M059J (cell line): ENCODE measurements at places on chromosomes 3 and 15. TPM values are rescaled to one million over a fixed set of nuclear protein-coding genes. Genes with fewer than 3 reads are reported as not detected.

- DNase-seq = peak; percentile 96
These were observed 1.1 kb upstream of the ECT2 start for GRCh38 chr3:172749230-172749965.

- no peak for DNase-seq
These were observed 163.4 kb upstream of the NR2E3 start for GRCh38 chr15:71646767-71647486.

DNA sequence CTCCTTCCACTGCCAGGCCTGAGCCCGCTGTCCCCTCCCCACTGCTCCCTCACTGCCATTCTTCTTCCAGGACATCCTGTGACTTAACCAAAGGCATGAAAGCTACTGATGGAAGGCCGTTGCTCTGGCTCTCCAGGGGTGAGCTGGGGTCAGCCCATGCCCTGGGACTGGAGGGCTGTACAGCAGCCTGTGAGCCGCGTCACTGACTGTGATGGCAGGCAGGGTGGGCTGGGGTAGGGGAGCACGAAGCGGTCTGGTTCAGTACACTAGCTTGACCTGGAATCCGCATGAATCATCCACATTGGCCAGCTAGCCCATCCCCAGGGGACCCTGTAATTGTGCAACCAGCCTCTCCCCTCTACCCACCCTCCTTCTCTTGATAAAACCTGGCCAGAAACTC, 30.8 kb downstream of the CORO2B start:
- DNase-seq = no peak

- no peak for DNase-seq
These were observed 233.5 kb upstream of the ST8SIA2 start for GRCh38 chr15:92159906-92160841.

DNA sequence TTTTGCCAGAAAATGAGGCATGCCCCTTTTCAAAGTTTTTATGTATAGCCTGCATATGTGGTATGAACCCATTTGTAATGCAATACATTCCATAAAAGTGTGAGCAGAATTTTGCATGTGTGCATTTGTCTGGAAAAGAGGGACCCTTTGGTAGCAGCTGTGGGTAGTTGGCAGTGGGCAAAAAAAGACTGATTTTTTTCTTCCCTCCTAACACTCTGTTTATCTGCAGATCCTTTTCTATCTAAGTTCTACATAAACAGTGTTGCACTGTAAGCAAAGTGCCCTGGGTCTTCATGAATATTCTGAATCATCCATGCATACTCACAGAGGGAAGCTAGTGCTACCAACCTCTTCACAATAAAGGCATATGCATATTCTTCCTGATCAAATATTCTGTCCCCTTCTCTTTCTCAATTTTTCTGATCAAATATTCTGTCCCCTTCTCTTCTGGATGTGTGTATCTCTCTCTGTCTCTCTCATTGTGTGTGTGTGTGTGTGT, 211.2 kb upstream of the EIF1B start:
- no peak for DNase-seq

DNA sequence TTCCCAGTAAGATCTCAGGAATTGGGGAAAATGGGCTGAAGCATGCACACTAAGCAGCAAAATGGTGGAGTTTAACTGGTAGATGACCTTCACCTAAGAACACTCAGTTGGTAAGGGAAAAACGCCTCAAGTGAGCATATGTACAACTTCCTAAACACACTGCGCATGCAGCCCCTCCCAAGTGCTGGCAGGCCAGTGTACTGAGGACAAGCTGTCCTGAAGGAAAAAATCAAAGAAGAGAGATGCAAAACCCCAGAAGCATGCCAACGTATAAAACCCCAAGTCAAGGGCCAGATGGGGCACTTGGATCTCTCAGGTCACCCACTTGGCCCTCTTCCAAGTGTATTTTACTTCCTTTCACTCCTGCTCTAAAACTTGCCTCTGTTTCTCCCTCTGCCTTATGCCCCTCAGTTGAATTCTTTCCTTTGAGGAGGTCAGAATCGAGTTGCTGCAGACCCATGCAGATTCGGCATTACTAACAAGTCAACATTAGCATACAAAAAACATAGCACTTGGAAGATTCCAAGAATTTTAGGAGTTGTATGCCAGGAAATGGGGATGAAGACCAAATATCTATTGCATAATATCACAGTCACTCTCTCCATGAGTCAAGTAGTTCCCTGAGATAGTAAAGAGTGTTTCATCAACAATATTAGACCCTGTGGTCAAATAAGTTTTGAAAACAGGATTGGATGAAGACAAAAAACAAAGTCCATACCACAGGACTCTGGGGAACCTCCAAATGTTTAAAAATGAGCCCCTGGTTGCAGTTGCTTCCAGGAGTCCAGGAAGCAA, 10.8 kb upstream of the FYCO1 start:
- DNase-seq = peak; percentile 63

DNA sequence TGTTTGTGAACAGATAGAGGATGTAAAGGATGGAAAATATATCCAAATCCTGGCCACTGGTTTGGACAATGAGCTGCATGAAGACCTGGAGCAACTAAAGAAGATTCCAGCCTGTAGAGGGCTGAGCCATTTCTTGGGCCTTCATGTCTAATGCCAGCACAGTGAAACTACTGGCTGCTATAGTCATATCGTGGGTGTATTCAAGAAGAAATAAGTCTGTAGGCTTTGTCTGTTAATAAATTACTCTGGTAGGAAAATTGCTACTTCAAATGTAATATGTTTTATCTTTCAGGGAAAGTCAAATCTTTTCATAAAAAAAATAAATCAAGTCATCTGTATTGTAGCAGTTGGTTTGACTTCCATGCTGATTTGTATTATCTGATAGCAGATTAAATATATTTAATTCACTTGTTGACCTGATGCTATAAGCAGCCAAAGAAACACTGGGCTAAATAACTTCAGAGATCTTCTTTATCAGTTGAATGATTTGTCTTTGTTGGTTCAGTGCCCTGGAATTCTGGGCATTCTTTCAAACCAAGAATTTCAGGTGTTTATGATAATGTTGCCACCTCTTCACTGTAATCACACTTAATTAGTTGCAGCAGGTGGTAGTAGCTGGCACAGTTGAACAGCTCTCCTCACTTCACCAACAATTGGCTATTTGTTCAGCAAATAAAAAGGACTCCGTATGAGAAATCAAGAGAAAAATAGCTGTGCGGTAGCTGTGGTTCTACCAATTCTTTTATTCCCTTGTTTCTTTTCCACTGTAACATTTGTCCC, 1109.5 kb downstream of the NSUN3 start:
- no peak for DNase-seq

DNA sequence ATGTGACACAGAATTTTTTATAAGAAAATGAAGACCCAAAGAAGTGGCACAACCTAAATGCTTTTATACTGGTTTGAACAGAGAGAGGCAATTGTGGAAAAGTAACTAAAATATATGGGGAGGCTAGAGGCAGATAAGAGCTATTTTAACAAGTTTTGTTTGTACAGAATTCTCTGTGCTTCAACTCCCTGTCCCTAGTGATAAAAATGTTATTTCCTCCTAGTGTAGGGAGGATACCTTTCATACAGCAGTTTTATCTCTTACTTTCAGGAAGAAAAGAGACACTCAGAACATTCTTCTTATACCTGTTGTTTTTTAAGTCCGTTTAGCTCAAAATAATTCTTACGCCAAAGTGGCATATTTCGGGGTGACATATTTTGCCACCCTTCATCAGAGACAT, 21.2 kb upstream of the ZNF639 start:
- DNase-seq = no peak

DNA sequence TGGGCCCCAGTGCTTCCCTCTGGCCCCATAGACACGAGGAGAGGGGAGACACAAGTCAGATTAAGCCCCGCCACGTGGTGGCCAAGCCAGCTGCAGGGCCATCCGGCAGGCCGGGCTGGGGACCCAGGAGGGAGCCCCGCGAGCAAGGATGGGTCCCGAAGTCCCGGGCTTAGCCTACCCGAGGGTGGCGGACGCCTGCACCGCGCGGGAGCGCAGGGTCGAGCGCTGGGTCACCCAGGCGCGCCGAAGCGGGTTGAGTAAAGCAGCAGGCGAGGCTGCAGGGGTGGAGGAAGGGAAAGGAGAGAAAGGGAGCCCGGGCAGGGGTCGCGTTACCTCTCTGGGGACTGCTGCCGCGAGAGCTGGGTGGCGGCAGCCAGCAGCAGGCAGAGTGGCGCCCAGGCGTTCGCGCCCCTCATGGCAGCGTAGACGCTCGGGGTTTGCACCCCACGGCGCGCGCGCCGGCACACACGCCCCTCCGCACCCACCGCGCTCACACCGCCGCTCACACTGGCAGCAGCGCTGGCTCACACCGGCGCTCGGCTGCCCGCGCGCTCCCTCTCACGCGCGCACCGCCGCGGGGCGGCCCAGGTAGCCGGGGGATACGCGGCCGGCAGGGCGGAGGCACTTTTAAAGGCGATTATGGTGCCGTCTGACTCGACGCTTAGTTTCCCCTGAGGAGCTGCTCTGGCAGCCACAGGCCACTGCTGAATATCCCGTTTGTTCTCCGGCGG, at the start of gene PCOLCE2:
Gene PCOLCE2, minus strand, starts transcription at position 603 of the 731 bp plus-strand sequence. Its CDS starts 187 bp downstream, at position 416.
- DNase-seq = peak; percentile 54

GRCh38 chr3:101646726-101647125, 30.2 kb downstream of the ZBTB11 start:
- DNase-seq = peak; percentile 83

DNA sequence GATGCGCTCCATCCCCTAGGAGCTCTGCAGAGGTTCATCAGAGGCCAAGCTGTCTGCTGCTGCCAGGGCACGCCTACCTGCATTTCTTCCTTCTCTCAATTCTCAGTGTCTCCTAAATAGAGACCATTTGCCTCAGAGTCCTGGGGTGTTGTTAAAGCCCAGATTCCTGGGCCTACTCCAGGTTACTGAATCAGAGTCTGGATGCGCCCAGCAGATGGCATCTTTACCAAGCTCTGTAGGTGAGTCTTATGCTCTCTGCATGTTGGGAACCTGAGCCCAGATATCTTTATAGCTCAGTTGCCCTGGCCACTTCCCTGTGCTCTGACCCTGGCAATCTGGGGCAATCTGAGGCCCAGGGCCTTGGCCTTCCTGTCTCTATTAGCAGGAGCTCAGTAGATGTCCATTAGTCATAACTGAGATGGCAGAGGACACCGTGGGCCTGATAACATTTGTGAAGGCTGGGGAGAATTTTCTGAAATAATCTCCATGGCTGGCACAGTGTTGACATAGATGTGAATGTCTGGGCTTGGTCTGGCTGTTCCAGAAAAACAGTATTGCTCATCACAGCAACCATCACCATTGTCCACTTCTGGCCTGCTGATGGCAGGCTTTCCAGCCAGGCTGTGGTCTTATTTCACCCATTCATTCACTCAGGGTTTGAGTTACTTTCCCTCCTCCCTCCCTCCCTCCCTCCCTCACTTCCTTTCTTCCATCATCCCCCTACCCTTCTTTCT, 13.3 kb upstream of the RBP1 start:
- no peak for DNase-seq

- no peak for DNase-seq
These were observed 29.2 kb downstream of the APH1B start for GRCh38 chr15:63306492-63307073.

GRCh38 chr15:36797128-36797527, 217.7 kb downstream of the CDIN1 start:
- peak; percentile 40 for DNase-seq

- no peak for DNase-seq
These were observed 115.0 kb downstream of the ISL2 start for GRCh38 chr15:76451540-76451939.

- DNase-seq = peak; percentile 78
These were observed 271.9 kb upstream of the GADL1 start for GRCh38 chr3:31166249-31166885.

The TRH gene
- not detected in 2 replicates for total RNA-seq

The DNAH12 gene
- total RNA-seq = 0.02 and 0.47 TPM in 2 replicates

The CORO2B gene
- 6.7 and 10.5 TPM in 2 replicates for total RNA-seq

The RASGRP1 gene
- total RNA-seq = 0.22 and 0.52 TPM in 2 replicates

The GNAT1 gene
- total RNA-seq = not detected in 2 replicates

The C3orf20 gene
- total RNA-seq = not detected in 2 replicates

The OXNAD1 gene
- 7.7 and 7.9 TPM in 2 replicates for total RNA-seq

The CHST13 gene
- total RNA-seq = not detected in 2 replicates

The SCAANT1 gene
- not detected in 2 replicates for total RNA-seq

The MUSTN1 gene
- total RNA-seq = 0.27 TPM in 1 of 2 replicates, not detected in the other
